Caco-2 (cell line): ENCODE measurements at places on chromosomes 3 and 15.

DNA sequence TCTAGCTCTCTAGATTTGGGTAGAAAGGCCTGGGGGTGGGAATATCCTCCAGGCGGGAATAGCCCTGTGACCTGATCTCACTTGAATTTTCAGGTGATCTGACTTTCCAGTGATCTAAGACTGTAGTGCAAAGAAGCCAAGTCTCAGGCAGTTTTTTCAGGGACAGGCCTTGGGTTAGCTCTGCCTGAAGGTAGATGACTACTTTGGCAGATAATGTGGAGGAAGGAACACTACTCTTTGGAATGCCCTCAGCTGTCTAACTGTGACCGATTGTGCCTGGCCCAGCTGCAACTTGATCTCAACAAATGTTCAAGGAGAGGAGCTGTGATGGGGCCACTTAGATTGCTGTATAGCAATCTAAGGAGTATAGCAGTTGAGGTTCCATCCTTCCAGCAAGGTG lies 193.7 kb downstream of the TCF12 start:
- DNase-seq: no peak

- DNase-seq: no peak
Observed at GRCh38 chr3:45955017-45955647, 11.9 kb downstream of the CXCR6 start.

DNA sequence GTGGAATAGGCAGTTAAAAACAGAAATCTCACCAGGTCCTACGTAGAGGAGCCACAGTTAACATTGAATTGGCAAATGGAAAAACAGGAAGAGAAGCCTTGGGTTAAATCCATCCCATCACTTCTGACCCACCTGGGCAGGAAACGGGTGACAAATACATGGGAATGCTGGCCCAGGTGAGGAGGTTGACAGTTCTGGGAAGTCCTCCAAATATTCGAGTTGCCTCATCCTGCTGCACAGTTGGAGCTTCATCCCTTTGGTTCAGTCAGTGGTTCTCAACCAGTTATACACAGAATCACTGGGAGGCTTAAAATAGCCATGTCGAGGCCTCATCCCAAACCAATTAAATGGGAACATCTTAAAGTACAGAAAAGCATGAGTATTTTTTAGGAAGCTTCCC lies 5.3 kb downstream of the MYZAP start:
- DNase-seq: no peak

DNA sequence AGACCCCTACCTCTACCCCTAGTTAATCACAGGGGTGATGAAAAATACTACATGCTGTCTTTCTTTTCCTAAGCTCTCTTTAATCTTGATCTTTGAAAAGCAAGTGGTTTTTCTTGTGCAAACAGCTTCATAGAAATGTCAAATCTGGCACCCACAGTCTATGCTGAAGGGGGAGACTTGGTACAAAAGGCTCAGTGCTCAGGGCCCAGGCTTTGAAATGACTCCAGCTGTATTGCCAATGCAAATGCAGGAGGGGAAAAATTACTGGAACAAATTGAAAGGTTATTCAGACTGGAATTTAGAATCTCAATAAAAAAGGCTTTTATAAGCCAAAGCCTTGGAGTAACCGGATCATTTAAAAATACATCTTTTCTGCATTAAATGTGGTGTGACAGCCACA lies 223.9 kb downstream of the LRTM1 start:
- no peak for DNase-seq

- DNase-seq: no peak
Observed at GRCh38 chr3:16300307-16300706, 35.3 kb downstream of the OXNAD1 start.

DNA sequence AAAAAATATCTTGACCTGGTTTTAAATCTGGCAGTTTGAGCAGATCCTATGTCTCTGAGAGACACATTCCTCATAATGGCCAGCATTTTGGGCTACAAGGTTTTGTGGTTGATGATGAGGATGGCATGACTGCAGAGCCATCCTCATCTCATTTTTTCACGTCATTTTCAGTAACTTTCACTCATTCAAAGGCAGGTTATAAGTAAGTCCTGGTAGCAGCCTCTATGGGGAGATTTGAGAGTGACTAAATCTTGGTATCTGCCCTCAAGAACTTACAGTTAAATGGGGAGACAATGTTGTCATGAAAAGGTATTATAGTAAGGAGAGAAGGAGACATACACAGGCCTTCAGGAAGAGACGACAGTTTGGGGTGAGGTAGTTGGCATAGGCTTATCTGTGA lies 14.5 kb downstream of the TIGIT start:
- no peak for DNase-seq

DNA sequence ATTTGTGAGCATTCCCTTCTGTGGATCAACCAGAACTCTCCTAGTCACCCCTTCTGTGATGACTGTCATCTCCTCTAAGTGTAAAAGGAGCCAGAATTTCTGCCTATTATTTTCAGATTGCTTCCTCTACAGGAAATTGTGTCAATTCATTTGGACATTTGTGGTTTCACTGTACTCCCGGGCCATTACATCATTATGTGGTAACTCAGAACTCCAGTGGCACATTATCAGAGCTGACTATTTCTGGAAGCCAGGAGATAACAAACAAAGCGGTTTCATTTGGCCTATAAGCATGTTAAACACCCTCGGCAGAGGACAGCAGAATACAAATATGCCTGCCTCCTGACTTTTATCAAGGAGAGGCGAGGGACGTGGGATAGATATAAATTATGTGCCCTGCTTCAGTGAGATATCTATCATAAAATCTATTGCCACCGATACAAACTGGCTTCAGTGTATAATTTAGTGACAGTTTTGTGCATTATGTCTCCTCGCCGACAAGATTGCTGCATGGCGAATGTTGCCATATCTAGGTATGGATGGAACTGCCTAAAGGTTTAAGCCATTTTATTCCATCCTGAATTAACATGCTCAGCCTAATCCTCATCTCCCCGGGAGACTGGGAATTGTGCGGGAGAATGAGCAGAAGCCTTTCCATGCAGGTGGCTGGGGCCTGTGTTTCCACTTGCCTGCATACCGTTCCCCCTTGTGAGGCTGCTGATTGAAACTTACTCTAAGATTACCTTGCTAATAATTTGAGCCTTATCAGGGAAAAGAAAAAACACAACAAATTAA lies 193.4 kb upstream of the SEMA6D start:
- no peak for DNase-seq
